ENCODE measurements at places on chromosomes 2 and 18.
A peak's percentile ranks its signal among the peaks of the same experiment; 100 is the strongest.

DNA sequence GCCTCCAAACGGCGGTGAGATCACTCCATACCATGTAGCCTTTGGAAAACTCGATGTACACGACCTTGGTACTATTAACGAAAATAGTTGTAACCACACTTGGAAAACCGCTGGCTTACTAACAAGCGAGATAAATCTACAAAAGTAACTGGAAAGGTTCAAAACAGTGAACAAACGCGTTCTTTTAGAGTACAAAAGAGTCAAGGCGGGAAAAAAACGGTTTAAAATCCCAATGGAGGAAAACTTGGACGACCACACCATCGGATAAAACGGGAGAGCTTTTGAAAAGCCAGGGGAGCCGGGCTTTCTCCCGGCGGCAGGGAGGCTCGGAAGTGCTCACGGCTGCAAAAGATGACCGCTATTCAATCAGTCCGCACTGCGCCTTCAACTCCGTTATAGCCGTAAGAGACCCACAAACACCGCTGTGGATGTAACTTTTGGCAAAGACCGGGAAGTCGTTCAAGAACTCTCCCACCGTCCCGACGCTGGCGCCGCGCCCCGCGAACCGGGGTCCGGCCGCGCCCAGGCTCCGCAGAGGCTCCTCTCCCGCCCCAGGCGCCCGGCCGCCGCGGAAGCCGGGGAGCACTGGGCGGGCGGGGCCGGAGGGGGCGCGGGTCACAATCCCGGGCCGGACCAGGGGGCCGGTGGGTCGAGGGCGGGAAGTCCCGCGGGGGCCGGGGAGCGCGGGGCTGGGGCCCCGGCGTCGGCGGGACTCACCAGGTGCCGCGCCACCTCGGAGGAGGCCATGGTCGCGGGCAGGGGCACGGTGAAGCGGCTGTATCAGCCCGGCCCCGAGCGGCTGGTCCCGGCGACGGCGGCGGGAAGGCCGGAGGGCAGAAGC is 465 bp downstream of the SEPTIN10 start:
- H3K4me1 ChIP-seq = peaks cover 35% of the 10 kb centered on the region
- H3K27ac ChIP-seq = peak overlapping the region; percentile 87
- peak; percentile 44 for DNase-seq
- no peaks in the 10 kb centered on the region for H3K36me3 ChIP-seq
- H3K4me3 ChIP-seq = peak overlapping the region; percentile 55

DNA sequence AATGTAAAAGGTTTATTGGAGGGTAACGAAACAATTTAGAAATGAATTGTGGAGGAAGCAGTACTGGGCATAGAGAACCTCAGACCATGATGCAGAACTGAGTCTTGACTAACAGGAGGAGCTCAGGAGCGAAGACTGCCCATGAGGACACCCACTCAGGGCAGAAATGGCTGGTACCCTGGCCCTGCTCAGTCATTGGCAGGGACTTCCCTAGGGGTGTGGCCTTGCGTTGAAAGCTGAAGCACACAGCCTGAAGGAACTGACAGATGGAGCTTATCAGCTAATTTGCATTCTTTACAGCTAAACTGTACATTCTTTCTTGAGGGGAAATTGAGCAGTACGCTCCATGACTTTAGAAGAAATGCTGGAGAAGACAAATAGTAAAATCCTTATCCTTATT is 57.1 kb downstream of the PDK1 start:
- H3K4me3 ChIP-seq = no peak overlapping the region
- no peak for DNase-seq
- no peaks in the 10 kb centered on the region for H3K27me3 ChIP-seq

- H3K4me3 ChIP-seq = no peak overlapping the region
- no peaks in the 10 kb centered on the region for H3K4me1 ChIP-seq
- no peak overlapping the region for H3K27ac ChIP-seq
- no peaks in the 10 kb centered on the region for H3K27me3 ChIP-seq
- no peak for DNase-seq
Observed at GRCh38 chr2:147223119-147223518, 621.7 kb upstream of the ACVR2A start.

DNA sequence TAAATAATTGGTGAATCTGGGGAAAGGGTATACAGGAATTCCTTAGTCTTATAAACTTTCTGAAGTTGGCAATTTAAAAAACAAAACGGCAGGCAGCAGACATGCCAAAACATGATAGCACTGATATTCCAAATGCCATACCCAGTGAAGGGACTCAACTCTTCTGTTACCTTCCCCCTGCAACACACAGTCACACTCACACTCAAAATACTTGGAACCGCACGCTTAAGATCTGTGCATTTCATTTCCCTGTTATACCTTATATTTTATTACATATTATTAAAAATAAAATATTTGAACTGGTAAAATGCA is 123.4 kb downstream of the ZFP36L2 start:
- no peak overlapping the region for H3K4me3 ChIP-seq
- H3K4me1 ChIP-seq = peaks cover 28% of the 10 kb centered on the region
- H3K27me3 ChIP-seq = no peaks in the 10 kb centered on the region
- H3K27ac ChIP-seq = peak overlapping the region; percentile 88
- DNase-seq = no peak
- H3K36me3 ChIP-seq = no peaks in the 10 kb centered on the region

DNA sequence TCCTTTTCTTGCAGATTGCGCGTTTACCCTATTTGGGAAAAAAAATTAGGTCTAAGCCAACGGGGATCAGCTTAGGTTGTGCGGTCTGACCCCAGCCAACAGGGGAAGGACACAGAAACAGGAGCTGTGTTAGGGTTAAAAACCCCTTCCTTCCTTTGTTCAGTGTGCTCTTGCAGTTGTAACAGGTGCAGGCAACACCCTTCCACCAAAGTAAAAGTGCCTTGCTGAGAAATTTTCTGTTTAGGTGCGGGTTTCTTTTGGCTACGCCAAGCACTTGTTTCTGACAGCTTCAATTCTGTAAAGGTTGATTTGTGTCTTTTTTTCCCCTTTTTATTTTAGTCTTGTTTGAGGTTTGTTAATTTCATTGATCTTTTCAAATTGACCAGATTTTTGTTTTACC is 92.5 kb downstream of the PTPN4 start:
- no peaks in the 10 kb centered on the region for H3K36me3 ChIP-seq
- no peaks in the 10 kb centered on the region for H3K27me3 ChIP-seq
- H3K27ac ChIP-seq = no peak overlapping the region
- H3K4me3 ChIP-seq = no peak overlapping the region

GRCh38 chr2:110873056-110873502 is 140.7 kb downstream of the ACOXL start:
- no peak overlapping the region for H3K4me3 ChIP-seq
- no peaks in the 10 kb centered on the region for H3K4me1 ChIP-seq
- DNase-seq = no peak
- H3K27me3 ChIP-seq = no peaks in the 10 kb centered on the region
- no peak overlapping the region for H3K27ac ChIP-seq

DNA sequence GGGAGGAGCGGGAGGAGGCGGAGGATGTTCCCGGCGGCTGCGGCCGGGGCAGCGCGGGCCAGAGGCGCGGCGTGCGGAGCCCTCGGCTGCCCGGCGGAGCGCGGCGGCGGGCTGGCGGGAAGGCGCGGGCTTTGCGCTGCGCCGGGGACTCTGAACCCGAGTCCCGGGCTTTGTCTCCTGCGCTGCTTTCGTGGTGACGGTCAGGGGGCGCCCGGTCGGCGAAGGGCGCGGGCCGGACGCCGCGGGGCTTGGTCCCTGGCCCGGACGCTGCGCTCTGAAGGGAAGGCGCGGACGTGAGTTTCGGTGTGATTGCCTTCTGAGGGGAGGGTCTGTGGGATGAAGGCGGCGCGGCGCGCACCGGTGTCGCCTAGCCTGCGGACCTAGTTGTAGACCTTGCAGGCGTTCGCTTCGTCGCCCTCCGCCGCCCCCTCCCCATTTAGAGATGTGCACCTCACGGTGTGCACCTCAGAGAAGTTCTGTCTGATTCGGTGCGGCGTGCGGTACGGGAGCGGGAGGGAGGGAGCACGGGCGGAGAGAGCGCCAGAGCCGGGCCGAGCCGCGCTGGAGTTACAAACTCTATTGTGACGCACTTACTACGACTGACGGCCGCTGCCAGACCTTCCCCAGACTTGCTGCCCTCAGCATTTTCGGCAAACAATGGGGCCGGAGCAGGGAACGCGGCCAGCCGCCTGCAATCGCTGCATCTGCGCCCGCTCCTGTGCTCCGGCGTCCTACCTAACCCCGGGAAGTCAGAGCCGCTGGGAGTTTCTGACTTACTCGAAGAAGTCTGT is 2.1 kb downstream of the BCL2L11 start:
- H3K27ac ChIP-seq = peak overlapping the region; percentile 86
- H3K36me3 ChIP-seq = no peaks in the 10 kb centered on the region

DNA sequence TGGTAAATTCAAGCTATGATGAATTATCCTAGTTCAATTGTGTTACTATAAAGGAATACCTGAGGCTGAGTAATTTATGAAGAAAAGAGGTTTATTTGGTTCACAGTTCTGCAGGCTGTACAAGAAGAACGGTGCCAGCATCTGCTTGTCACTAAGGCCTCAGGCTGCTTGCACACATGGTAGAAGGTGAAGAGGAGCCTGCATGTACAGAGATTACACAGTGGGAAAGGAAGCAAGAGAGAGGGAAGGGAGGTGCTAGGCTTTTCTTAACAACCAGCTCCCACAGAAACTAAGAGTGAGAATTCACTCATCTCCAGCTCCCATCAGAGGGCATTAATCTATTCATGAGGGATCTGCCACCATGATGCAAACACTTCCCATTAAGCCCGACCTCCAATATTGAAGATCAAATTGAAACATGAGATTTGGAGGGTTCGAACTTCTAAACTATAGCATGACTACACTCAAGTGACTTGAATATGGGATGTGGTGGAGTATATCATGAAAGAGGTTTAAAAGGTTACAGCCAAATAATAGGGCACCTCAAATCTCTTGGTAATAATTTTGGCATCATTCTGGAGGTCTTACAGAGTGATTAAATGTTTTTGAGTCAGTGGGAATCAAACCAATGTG is 58.4 kb upstream of the ETAA1 start:
- no peak overlapping the region for H3K27ac ChIP-seq
- no peaks in the 10 kb centered on the region for H3K4me1 ChIP-seq
- H3K4me3 ChIP-seq = no peak overlapping the region
- H3K36me3 ChIP-seq = no peaks in the 10 kb centered on the region

DNA sequence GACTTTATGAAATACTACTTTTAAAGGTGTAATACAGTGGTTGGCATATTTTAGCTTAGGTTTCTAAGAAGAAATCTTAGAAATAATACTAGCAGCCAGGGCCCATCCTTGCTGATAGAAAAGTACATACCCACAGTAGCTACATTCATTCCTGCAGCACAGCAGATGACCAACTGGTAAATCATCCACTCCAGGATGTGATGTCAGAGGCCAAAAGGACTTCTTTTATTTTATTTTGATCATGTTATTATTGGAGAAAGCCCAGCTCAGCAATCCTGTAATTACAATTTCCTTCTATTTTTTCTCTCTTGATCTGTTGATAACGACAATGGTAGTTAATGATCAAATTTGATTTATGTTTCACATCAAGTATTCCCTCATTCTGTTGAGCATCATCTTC is 18.0 kb upstream of the TTN start:
- H3K36me3 ChIP-seq = no peaks in the 10 kb centered on the region
- H3K27me3 ChIP-seq = no peaks in the 10 kb centered on the region
- DNase-seq = no peak
- H3K4me3 ChIP-seq = no peak overlapping the region
- H3K27ac ChIP-seq = no peak overlapping the region

- H3K4me3 ChIP-seq = no peak overlapping the region
- H3K36me3 ChIP-seq = no peaks in the 10 kb centered on the region
- no peak for DNase-seq
- no peak overlapping the region for H3K27ac ChIP-seq
Observed at GRCh38 chr2:23121968-23122648, 262.9 kb upstream of the KLHL29 start.

GRCh38 chr18:6221602-6222014 is 193.1 kb downstream of the L3MBTL4 start:
- H3K27me3 ChIP-seq = no peaks in the 10 kb centered on the region
- no peaks in the 10 kb centered on the region for H3K4me1 ChIP-seq

DNA sequence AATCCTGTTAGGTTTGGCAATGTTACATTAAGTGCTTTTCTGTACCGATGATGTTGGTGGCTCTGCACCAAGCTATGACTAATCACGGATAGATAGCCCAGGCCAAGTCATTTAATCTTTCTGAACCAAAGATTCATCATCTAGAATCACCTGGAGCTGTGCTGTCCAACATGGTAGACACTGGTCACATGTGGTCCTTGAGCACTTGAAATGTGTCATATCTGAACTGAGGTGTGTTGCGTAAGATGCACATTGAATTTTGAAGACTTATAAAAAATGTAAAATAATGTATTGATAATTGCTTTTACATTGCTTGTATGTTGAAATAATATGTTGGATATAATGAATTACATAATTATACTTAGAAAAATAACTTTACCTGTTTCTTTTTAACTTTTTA is 39.8 kb upstream of the NXPH2 start:
- no peak overlapping the region for H3K27ac ChIP-seq
- H3K36me3 ChIP-seq = no peaks in the 10 kb centered on the region
- no peaks in the 10 kb centered on the region for H3K27me3 ChIP-seq
- H3K4me1 ChIP-seq = no peaks in the 10 kb centered on the region

DNA sequence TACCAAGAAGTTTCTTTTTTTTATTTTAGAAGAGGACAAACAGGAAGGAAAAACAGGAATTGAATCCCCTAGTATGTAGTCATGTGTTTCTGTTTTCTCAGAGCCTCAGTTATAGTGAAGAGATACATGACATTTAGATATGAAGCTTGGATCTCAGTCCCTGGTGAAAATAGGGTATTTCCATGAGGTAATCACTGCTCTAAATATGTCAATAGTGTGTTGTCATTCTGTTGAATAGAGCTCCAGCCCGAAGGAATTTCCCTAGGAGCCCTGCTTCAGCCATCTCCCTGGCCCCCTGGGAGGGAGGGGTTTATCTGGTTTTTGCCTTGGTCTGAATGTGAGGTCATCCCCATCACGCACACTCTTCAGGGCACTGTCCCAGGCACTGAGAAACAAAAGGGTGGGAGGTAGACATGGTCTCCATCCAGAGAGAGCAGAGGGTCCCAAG is 47.1 kb upstream of the REL start:
- no peaks in the 10 kb centered on the region for H3K36me3 ChIP-seq
- no peak overlapping the region for H3K4me3 ChIP-seq
- DNase-seq = no peak
- H3K27ac ChIP-seq = no peak overlapping the region
- no peaks in the 10 kb centered on the region for H3K27me3 ChIP-seq

- H3K4me1 ChIP-seq = peaks cover 15% of the 10 kb centered on the region
- no peaks in the 10 kb centered on the region for H3K36me3 ChIP-seq
- H3K4me3 ChIP-seq = no peak overlapping the region
- no peaks in the 10 kb centered on the region for H3K27me3 ChIP-seq
- peak; percentile 88 for DNase-seq
Observed at GRCh38 chr18:48902023-48902855, 48.5 kb downstream of the SMAD7 start.

GRCh38 chr2:46996300-46996843 is 80.8 kb upstream of the MCFD2 start:
- H3K4me1 ChIP-seq = no peaks in the 10 kb centered on the region
- H3K27ac ChIP-seq = no peak overlapping the region
- no peaks in the 10 kb centered on the region for H3K27me3 ChIP-seq
- no peaks in the 10 kb centered on the region for H3K36me3 ChIP-seq
